ENCODE measurements at places on chromosomes 7 and 10. TPM values are rescaled to one million over a fixed set of nuclear protein-coding genes. Genes with fewer than 3 reads are reported as not detected.

The WIPF3 gene
- total RNA-seq, result not detected

The PON1 gene
- not detected for total RNA-seq

DNA sequence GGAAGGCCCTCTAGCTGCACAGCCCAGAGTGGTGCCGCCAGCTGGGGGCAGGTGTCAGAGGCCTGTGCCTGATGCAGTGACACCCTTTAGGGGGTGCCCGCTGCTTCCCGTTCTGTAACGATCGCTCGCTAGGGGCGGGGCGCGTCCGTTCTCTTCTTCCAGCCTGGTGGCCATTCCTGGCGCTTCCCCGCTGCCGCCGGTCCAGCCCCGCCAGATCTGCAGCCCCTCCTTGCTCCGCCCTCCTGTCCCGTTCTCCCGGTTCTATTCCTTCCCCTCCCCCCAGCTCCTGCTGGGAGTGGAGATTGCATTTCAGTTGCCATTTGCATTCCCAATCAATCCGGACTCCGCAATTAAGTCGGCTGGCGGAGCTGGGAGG, 39.2 kb downstream of the AGAP3 start:
- DNase-seq, result no peak

DNA sequence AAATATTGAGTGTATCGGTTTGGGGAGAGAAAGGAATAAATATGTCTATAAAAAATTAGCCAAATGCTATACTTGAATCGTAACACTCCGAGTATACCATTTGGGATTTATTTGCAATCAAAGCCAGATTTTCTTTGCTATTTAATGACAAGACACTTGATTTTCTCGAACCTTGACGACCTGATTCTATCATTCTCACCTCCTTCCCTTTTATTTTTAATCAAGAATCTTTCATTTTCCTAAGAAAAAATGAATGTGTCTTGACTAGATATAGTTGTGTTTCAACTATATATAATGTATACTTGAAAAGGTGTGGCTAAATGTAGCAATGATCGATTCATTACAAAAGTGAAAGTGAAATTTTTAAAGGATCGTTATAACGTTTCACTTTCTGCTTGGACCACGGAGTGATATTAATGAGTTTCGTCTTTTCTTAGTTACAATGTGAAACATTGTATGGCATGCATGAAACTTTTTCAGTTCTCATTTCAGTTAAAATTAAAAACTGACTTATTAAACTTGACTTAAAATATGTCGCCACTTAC, 562 bp downstream of the NUB1 start:
- peak; percentile 69 for DNase-seq

DNA sequence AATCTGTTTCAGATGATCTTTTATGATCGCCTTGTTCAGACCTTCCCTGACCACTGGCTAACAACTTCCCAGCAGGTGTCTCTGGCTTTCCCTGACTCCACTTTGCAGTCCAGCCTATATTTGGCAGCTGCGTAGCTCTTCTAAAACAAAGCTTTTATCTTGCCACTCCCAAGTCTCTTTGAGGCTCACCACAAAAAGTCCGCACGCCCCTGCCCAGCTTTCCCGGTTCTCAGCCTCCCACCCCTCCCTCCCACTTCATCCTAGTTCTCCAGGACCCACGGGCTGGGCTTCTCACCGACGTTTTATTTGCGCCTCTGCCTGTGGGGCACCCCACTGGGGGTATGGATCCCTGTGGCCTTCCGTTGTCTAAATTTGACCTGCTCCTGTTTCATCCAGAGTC, 58.9 kb upstream of the USP6NL start:
- DNase-seq, result no peak

The SEMA3D gene
- not detected for total RNA-seq

GRCh38 chr10:76397181-76398042, 966.0 kb downstream of the LRMDA start:
- no peak for DNase-seq

Measured in natural killer cell (primary cell).